ENCODE measurements at places on chromosomes 1 and 21.

DNA sequence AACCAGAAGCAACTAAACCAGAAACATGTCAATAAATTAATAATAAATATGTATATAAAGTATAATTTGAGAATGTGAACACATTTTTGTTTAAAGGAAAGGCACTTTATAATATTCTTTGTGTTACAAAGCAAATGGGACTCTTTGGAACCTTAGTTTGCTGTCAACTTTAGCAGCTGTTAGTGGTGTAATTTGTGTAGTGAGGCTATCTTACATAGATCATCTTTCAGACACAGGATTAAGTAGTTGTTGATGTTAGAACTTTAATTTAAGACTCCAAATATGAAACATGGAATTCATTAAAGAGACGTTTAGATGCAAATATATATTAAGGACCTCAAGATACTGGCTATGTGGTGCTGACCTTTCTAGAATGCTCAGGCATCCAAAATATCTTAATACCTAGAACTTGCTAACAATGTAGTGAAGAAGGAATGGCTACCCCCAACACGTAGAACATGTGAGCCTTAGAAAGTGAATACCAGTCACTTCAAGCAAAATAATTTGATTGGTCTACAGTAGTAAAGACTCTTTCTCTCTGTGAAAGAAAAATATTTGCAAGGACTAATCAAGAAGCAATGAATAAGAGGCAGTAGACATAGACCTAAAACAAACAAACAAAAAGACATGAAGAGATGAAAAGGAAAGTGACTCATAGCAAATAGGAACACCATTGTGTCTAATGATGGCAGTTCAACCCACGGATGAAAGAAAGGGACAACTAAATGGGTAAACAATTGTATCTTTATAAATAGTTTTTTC, 811.4 kb downstream of the USP25 start:
- DNase-seq: no peak

DNA sequence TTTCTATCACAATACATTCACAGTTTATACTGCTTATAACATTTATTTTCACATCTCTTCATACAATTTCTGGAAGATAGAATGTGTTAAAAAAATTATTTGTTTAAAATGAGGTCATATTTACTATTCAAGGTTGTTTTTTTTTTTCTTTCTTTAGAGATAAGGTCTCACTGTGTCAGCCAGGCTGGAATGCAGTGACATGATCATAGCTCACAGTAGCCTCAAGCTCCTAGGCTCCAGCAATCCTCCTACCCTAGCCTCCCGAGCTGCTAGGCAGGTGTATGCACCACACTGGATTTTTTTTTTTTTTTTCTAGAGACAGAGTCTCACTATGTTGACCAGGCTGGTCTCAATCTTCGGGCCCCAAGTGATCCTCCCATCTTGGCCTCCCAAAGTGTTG, 19.0 kb upstream of the RNF11 start:
- DNase-seq: no peak

DNA sequence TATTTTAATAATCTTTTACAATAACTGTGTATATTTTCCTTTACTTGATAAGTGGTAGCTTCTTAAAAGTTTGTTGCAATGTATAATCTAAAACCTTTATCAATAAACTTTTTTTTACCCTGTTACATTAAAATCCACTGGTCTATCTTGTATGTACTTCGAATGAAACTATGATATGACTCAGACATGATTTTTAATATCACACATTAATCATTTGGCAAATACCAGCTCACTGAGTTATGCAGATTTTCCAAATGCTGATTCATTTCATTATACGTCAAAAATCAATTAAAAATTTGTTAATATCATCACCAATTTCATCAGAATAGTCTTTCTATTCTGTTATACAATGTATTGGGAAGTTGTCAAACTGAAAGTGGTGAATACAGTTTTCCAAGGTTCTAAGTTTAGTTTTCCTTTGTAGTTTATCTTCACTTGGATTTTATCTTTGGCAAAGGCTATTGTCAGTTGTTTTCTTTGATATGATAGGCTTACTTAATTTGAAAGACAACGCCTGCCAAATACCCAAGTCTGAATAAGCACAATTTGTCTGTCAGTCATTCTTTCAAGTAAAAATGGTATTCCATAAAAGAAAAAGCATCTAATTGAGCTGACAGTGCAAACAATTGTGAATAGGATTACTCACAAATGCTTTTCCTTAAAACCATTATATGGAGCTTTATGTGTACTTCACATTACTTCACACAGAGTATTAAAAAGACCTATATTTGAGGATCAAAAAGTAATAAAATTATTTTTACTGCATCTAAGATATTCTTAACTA, 127.0 kb downstream of the NME7 start:
- DNase-seq: no peak

- DNase-seq: no peak
These were observed 14.7 kb downstream of the ATPAF1 start for GRCh38 chr1:46653405-46653958.

GRCh38 chr1:109824349-109825115, 60.8 kb upstream of the EPS8L3 start:
- DNase-seq: no peak

DNA sequence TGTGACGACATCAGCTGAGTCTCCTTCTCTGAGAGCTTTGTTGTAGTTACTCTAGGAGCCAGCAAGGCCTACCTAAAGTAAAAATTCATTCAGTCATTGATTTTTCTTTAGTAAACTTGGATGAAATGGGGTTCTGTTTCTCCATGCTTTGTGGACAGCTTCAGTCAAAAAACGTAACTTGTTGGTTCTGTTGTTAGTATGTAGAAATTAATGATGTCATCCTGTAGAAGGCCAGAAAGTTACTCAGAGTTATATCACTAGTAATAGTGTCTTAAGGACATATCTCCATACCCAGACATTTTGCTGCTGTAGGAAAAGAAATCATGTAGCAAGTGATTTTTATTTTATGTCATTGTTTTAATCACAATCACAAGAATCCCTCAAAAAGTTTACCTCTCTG, 43.0 kb downstream of the KDM1A start:
- no peak for DNase-seq

- no peak for DNase-seq
These were observed 104.8 kb upstream of the COG2 start for GRCh38 chr1:230537456-230537855.

- no peak for DNase-seq
These were observed 25.8 kb upstream of the THEM4 start for GRCh38 chr1:151935154-151935553.

GRCh38 chr1:26275580-26276431, 4.1 kb upstream of the SH3BGRL3 start:
- peak; percentile 90 for DNase-seq

DNA sequence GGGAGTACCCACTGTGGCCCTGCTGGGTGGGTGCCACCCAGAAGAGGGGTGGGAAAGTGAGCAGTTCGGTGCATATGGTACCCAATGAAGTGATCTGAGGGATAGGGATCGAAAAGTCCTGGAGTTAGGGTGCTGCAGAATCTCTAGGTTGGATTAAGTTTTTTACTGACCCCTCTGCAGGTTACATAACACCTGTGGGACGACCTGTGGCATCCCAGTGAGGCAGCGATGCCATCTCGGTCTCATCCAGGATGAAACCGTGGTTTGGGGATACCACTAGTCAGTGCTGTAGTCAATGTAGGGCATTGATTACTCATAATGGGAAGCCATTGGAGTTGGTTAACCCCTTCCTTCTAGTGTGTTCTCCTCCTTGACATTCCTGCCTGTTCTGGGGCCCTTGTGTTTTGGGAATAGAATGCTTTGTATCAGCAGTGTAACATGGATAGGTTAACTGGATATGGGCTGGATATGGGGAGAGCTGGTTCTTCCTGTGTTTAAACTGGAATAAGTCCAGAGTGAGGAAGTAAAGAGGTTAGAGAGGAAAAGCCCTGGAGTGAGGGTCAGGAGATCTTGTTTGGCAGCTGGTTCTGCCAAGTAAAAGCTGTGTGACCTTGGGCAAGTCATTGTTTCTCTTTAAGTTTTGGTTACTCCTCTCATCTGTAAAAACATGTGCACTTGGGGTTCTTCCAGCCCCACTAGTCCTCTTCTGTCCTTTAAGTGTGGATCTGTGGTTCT, 42.8 kb upstream of the ATF3 start:
- no peak for DNase-seq

DNA sequence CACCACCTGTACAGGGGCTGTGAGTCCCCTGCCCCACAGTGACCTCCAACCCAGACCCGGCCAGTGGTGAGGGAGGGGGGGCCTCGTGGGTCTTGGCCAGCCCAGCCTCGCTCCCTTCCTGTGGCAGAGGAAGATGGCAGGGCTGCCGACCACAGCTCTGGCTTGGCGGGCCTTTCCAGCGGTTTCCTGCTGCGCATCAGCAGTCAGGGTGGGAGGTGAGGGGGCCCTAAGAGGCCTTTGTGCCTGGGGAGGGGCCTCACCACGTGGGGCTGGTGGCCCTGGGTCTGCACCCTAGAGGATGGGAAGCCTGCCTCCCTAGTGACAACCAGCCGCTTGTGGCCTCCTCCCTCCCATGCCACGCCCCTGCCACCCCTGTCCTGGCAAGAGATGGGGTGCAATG, 72.6 kb upstream of the ARHGEF16 start:
- DNase-seq: no peak

GRCh38 chr1:25631750-25632485, 15.3 kb downstream of the MAN1C1 start:
- DNase-seq: no peak

- no peak for DNase-seq
These were observed 24.3 kb upstream of the RSBN1 start for GRCh38 chr1:113836534-113836933.

DNA sequence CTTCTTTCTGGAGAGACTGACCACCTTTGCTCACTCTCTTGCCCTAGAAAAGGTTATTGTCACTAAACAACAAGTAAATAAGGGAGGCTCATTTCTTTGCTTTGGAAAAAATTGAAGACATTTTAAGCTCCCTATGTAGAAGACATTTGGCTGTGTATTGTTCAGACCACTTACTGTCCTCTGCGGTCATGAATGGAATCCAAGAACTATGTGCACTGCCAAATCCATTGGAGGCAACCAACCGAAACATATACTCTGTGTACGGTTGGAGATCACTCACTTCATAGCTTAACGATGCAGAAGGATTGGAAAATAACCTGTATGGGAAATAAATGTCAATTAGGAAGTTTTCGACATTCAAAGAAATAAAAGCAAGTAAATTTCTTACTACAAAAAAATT, 332.8 kb downstream of the KCTD3 start:
- no peak for DNase-seq

- DNase-seq: no peak
These were observed 90.8 kb upstream of the SLC25A33 start for GRCh38 chr1:9448132-9449109.

GRCh38 chr1:116415699-116416533, 42.9 kb downstream of the ATP1A1 start:
- DNase-seq: no peak

DNA sequence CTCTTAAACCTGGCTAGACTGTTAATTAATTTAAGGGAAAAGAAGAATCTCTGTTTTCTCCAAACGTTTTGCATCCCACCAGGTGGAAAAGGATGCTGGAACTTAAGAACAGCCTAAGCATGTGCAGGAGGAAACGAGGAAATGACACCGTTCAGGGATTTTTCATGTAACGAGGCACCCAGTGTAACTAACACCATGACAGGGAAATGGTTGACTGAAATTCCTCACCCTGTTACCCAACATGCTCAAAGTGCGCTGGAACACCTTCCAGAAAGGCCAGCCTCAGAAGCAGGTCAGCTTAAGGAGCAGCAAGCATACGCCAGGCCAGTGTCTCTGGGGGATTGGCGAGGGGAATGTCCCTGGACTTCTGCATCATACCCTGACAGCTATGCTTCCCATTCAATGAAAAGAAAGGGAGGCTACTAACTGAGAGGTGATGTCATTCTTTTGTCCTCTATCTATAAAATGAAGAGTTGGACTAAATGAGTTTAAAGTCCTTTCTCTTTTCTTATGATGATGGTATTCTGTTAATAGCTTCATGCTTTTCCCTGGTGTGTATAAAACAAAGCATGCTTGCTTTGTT, 21.6 kb downstream of the TNN start:
- no peak for DNase-seq

- no peak for DNase-seq
These were observed 11.9 kb upstream of the HYI start for GRCh38 chr1:43465505-43466067.

DNA sequence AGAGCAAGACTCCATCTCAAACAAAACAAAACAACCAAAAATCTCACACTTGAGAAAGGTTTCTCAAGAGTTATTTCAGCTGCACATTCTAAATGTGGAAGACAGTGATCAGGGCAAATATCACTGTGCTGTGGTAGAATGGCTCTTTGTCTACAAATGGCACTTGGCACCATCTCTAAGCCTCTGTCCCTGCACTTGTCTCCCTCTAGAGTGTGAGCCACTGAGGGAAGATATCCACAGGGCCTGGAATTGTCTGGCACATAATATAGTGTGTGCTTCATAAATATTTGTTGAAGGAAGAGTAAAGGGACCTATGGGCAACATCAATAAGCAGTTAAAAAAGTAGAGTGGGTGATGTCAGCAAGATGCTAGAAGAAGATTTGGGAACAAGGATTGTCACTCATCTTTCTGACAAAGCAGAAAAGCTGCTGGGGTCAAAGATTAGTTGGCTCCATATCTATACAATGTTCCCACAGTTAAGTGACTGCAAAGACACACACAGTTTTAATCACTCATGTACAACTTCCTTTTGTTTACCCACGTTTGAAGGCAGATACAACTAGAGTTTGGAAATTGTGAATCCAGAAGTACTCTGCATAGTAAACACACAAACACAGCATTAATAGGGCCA, 19.1 kb downstream of the CD101 start:
- DNase-seq: no peak

- no peak for DNase-seq
These were observed 70.8 kb downstream of the TENT5C start for GRCh38 chr1:117676615-117677130.

DNA sequence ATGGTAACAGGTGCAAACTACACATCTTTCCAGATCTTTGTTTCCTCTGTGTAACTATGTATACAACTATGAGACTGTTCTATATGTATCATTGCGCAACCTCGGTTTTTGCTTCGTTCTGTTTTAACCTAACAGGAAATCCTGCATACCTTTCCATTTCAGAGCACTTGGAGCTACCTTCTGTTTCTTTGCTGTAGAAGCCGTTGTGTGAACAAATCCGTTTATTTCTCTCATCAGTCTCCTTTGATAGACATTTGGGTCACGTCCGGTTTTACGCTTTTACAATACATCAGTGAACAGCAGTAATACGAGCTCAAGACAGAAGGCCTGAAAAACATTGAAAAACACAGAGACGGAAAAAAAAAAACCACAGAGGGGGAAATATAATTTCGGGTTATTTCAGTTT, 10.5 kb downstream of the ATP5IF1 start:
- DNase-seq: peak; percentile 77

GRCh38 chr1:111597426-111597825, 22.2 kb upstream of the RAP1A start:
- DNase-seq: no peak

All from MCF 10A (cell line).